Muscle of leg (tissue), 16 donors: ENCODE measurements at places on chromosomes 5 and 9.
A peak's percentile ranks its signal among the peaks of the same experiment; 100 is the strongest.

- DNase-seq, result peak; percentile 11
Measured at GRCh38 chr5:103298117-103298516, 39.6 kb downstream of the MACIR start.

DNA sequence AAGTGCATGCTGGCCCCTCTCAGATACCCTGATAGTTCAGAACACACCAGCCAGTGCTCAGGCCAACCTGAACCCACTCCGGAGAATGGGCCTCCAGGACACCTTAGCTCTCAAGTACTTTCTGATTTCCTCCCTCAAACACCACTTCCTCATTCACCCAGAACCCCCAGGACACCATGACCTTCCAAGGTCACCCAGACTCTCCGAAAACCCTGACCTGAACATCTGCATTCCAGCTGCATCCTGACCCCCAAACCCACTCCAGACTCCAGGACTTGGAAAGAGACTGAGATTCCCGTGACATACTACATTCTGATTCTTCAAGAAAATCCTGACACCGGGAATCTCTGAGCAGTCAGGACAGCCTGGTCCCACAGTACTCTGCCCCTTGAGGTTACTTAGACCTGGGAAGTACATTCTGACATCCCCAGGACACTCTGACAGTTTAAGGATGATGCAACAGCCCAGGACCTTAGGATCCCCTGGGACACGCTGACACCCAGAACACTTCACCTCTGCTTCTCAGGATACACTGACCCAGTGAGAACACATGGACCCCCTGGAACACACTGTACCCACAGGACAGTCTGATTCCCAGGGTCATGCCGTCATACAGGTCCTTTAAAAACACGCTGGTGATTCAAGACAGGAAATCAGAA, 747 bp upstream of the PROP1 start:
- no peak for DNase-seq

DNA sequence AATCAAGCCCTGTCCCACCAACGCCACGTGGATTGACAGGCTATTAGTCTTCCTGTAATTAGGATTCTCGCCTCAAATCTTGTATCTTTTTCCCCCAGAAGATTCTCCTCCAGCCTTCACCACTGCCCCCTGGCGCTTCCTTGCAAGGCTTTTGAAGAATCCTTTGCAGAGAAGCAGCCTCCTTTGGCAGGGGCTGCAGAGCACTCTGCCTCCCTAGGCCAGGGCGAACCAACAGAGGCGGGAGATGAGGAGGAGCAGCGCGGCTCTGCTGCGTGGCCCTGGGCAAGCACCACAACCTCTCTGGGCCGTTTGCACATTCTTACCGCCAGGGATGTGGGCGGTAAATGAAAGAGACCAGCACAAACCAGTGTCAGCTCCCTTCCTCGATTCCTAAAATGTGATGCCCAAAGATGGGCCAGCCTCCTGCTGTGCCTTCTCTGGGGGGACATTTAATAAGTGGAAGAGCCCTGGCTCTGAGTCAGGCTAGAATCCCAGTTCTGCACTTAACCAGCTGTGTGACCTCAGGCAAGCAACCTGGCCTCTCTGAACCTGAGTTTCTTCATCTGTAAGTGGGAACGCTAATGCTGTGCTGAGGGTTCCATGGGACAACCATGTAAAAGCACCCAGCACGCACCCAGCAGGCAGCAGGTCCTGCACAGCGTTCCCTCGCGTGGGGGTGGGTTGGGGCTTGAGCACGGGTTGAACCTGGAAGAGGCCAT, 128.6 kb downstream of the KCNIP1 start:
- DNase-seq, result peak; percentile 42

GRCh38 chr9:94865582-94866452, 139.3 kb downstream of the AOPEP start:
- DNase-seq, result peak; percentile 70

DNA sequence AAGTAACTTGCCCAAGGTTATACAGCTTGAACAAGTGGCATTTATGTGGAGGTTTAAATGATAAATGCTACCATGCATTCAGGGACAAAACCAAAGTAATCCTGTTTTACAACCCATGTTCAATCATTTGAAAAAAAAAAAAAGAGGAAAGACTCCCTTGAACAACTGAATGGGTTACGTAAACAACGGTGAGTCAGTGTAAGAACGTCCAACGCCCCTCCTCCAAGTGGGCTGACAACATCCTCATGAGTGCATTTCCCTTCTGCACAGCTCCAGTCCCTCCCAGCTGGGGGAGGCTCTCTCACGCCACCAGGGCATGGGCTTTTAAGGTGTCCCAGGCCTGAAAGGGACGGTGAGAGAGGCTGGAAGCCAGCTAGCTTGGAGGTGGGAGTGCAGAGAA, 90.0 kb downstream of the PRRT1B start:
- DNase-seq, result peak; percentile 79

GRCh38 chr9:111356481-111357244, 26.6 kb upstream of the OR2K2 start:
- peak; percentile 69 for DNase-seq

GRCh38 chr5:8493176-8493575, 624.2 kb downstream of the MTRR start:
- DNase-seq, result peak; percentile 72

- no peak for DNase-seq
Measured at GRCh38 chr5:84299959-84300358, 84.7 kb downstream of the EDIL3 start.

DNA sequence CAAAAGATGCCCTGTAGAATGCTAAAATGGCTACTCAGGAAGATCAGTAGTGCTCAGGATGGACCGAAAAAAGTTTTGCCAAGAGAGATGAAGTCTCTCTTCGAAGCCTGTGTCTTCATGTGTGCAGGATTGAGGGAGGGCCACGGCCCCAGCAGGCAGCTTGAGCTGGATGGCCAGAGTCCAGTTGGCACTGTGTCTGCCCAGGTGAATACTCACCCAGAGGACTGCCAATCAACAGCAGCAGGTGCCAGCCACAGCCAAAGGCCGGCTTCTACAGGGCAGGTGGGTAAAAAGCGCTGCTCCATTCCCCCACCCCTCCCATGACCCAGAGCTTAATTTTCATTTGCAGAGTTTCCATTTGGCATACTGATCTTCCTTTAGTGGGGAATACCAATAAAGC, 287.9 kb upstream of the ZNF608 start:
- no peak for DNase-seq

DNA sequence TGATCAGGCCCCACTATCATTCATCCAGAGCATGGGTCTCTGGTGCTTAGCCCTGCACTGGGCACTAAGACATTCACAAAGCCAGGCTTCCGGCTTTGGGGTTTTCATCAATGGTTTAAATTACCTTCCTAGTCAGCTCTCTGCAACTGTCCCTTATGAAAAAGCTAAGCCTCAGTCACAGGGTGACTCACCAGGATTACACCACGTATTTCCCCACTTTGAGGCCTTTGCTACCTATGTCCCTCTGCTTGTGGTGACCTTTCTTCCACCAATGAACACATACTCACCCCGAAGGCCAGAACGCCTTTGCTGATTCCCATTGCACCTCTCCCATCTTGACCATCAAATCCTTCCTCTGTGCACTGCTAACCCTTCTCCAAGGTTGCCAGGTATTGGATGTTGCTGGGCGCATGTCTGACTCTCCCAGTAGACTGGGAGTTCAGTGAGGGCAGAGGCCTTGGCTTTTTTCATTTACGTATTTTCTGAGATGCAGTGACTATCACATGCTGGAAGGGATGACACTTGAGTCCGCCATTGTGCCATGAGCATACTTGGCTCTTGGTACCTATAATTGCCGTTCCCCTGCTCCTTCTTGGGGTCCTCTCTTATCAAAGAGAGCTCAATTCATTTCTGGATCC, 58.7 kb upstream of the TNFSF8 start:
- no peak for DNase-seq
